ENCODE measurements at places on chromosomes 4 and X. TPM values are rescaled to one million over a fixed set of nuclear protein-coding genes. Genes with fewer than 3 reads are reported as not detected.
A peak's percentile ranks its signal among the peaks of the same experiment; 100 is the strongest.

DNA sequence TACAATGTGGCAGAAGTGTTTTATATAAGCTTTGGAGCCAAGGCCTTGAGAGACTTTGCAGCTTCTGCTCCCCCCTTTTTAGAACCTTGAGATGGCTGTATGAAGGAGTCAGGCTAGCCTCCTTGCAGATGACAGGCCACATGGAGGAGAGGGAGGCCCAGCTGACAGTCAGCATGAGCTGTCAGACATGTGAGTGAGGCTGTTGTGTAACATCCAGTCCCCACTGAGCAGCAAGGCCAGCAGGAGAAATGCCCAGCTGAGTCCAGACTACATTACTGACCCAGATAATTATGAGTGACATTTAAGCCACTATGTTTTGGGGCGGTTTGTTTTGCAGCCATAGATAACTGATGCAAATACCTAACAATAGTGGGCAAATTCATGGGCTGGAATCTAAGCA, 515.3 kb upstream of the ARX start:
- DNase-seq, result no peak

The PRSS12 gene
- 5.0 TPM for total RNA-seq

DNA sequence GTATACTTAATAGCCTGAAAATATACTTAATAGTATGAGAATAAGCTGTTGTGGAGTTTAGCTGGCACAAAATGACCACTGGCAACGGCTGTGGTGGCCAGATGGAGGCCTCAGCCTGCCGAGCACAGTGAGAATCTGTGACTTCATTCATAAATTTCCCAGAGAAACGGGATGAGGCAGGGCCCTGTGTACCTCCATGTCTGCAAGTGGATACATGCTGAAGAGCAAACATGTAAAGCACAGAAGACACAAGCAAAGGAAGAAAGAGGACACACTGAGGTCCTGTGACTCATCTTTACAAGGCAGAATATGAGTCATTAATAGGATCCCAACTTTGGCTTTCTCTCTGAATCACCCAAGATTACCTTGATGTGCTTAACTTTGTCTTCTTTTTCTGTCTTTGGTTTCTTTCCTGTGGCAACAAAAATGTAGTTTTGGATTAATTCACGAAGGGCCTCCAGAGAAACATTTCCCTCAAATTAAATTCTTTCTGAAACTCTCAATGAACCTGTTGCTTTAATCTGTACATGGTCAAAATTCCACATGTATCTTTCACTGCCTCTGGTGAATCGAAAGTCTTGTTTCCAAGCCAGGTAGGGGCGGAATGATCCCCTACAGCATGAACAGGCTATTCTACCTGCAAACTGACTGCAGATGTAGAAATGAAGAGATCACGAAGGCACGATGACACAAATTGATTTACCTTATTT, 56.4 kb downstream of the IRF2 start:
- no peak for DNase-seq

The AMTN gene
- not detected for total RNA-seq

The ZCCHC18 gene
- total RNA-seq, result 2.5 TPM

- no peak for DNase-seq
Observed at GRCh38 chr4:7797330-7797729, 142.3 kb downstream of the AFAP1 start.

The RTL5 gene
- 9.9 TPM for total RNA-seq

The POU3F4 gene
- total RNA-seq, result not detected

GRCh38 chr4:71663780-71664179, 120.1 kb downstream of the GC start:
- no peak for DNase-seq

The DUSP21 gene
- total RNA-seq, result not detected

DNA sequence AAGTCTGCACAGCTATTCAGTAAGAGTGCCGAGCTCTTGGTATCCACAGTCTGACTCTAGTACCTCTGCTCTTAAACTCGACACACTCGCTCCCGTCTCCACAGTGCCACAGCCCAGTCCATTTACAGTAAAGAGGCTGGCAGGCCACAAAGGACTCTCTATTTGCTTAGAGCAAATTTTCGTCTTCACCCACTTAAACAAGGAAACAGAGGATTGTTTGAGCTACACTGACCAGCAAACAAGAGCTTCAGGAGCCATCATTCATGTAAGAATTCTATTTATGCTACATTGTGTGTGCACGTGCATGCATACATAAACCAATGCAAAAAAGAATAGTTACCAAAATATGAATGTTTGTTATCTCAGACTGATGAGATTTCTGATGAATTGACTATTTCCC, 290.2 kb downstream of the USP46 start:
- DNase-seq, result no peak

DNA sequence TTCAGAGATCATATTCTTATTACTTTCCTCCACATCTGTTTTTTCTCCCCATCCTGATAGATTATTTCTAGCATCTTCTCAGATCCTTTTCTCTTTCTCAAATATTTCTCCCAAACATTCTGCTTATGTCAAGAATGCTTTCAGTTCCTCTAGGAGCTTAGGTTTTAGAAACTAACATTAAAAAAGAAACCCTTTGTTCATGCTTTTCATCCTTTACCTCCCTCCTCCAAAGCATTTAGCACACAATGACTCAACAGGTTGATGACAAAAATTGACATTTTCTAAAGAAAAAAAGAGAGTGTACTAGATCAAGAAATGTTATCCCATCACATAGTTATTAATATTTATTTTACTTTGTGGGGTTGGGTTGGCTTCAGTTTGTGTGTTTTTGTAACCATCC, 16.5 kb upstream of the ALB start:
- DNase-seq, result no peak

The HSD17B13 gene
- total RNA-seq, result not detected

DNA sequence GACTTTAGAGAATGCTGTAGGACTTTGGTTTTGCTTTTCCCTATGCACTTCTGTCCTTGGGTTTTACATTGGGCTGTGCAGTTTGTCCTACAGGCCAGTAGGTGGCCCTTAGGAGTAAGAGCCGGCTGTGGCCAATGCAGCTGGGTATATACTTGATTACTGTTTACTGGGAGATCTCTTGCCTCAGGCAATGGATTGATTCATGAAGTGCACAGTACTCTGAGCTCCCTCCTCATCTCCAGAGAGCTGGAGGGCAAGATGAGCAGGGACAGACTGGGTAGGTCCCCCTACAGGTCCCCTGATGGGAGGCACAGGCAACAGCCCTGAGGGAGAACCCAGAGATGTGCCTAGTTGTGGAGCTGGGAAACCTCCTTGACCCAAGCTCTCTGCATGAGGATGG, 103.8 kb upstream of the QRFPR start:
- DNase-seq, result peak; percentile 77

The CCNB3 gene
- total RNA-seq, result 0.13 TPM

DNA sequence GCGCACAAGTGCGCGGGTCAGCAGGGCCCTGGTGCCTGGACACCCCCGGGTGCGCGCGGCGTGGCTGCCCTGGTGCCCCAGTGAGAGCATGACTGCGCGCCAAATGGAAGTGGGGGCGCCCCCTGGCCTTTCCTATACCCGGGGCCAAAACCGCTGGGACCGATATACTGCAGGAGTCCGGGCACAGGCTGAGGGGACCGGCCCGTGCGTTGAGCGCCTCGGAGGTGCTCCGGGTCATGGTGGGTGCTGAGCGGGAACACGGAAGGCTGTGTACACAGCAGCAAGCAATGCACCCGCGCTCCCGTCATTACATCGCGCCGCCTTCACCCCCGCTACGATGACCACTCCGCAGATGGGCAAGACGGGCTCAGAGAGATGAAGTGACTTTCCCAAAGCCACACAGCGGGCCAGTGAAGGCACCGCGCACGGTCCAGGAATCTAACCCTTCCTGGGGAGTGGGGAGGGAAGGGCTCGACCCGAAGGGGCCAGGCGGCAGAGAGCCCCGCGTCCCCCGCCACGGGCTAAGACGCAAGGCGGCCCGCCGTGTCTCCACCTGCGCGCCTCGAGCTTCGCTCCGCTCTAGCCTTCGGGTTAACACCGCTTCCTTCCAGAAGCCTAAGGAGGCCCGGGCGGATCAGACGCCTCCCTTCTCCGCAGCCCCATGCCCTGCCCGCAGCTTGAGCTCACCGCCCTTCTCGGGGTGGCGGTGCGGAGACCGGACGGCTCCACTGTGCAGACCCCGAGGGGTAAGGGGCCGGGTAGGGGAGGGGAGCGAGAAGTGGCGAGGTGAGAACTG, 11.3 kb downstream of the HMX1 start:
- DNase-seq, result no peak

- no peak for DNase-seq
Observed at GRCh38 chrX:47873123-47873522, 36.4 kb downstream of the ZNF81 start.

DNA sequence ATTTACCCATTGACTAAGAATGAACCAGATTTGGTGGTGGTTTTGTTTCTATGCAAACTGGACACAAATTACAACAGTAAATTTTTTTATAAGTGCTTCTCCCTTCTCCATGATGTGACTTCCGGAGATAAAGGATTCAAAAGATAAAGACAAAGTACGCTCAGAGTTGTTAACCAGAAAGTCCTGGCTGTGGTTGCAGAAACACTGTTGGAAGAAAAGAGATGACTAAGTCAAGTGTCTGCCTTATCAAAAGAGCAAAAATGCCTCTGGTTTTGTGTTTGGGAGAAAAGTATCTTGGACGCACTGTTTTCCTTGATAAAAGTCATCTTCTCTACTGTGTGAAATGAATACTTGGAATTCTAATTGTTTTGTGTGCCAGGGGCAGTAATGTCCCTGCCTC, 213.4 kb downstream of the GC start:
- DNase-seq, result no peak

- no peak for DNase-seq
Observed at GRCh38 chr4:71595576-71596108, 188.2 kb downstream of the GC start.

DNA sequence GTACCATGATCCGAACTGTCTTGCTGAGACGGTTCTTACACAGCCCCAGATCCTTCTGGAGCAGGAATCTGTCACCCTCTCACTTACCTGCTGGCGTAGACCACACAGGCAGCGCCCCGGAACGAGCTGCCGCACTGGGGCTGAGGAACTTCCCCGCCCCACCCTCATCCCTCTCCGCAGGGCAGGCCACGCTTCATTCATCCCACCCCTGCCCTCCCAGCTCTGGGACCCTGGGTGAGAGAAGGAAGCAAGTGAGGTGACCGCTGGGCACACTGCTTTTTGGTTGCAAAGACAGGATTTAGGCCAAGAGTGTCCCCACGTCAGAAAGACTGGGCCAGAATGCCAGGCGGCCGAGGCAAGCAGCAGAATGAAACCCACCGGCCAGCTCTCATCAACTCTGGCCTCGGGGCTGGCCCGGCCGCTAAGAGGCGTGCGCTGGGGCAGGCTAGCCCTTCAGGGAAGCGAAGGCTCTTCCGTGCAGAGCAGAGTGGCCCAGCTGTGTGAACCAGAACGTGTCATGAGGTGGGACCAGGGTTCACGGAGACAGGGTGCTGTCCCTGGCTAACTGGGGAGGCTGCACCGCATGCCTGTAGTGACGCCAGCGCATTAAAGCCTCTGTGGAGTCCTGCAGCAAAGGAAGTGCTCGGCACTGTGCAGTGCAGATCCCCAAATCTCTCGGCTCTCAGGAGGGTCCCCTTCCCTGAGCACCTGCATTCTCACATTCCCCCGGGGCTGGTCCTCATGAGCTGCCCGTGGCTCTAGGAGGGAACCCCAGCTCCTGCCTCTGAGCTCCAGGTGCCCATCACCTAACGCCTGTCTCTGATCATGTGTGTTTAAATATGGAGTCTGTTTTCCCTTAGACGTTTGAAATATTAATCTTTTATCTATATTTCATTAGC, 6.4 kb downstream of the LRPAP1 start:
- DNase-seq, result peak; percentile 41

DNA sequence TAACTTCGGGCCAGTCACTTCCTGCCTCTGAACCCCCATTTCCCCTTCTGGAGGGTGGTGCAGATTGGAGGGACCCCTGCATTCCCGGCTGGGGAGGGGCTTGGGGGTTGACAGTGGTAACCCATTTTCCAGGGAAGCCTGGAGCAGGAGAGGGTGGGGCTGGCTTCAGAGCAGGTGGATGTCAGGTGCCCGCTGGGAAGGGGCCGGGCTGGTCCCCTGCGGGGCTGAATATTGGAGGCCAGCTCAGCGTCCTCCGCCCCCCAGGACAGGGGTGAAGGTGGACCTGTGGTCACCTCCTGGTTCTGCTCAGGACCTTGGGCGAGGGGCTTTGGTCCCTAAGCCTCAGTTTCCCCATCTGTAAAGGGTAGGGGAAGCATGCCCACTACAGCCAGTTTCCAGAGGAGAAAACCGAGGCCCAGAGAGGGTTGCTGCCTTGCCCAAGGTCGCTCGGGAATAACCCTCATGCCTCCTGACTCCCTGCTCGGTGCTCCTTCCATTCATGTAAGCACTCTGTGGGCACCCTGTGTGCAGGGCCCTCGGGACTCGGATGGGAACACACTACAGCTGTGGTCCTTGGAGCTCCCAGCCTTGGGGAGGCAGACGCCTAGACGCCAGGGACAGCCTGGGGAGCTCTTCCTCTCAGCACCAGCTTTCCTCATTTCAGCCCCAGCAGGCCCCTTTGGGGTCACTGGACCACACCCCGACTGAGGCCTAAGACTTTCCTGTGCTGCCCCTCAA, 683 bp downstream of the MAN2B2 start:
- DNase-seq, result no peak

The ZNF711 gene
- total RNA-seq, result 28.5 TPM

- peak; percentile 61 for DNase-seq
Observed at GRCh38 chr4:169068423-169068822, 58.4 kb upstream of the CBR4 start.

DNA sequence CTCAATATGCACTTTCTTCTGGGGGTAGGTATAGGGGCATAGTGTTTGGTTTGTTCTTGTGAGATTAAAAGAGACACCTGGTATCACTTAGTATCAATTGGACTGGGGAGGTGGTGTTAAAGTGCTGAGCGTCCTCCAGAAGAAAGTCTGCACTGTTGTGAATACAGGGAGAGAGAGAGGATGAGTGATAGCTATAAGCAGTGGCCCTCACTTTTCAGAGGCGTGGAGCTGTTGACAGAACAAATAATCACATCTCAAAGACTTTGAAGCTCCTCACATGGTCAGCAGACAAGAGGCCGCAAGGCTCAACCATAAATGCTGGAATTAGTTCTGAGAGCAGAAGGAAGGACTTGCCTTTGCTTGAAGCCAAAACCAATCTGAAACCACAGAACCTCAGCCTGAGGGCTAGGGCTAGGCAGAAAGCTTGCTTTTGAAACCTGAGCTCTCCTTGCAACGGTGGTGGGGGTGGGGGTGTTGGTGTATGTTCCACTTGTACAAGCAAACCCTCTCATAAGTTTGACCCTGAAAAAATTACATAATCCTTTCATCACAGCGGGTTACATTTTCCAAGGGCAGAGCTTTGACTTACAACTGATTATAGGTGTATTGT, 123.2 kb upstream of the SCML1 start:
- DNase-seq, result no peak

DNA sequence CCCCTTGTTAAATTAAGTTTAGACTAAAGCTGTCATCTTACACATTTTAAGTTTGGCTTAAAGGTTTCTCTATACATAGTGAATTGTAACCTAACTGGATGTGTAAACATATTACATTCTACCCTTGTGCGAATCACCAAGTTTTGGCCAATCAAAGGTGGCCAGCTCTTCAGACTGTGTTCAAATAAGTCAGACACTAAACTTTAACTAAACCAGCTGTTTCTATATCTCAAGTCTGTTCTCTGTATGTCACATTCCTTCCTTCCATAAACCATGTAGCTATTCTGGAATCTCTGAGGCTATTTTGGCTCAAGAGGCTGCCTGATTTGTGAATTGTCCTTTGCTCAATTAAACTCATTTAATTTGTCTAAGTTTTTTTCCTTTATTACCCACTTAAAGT, 6.7 kb downstream of the SULT1B1 start:
- DNase-seq, result no peak

GRCh38 chrX:14673764-14674163, 144.4 kb downstream of the GLRA2 start:
- no peak for DNase-seq

GRCh38 chr4:80206521-80207171, 9.3 kb downstream of the PRDM8 start:
- peak; percentile 53 for DNase-seq

Data from endodermal cell (in vitro differentiated cells).